Fibroblast of gingiva (primary cell): ENCODE measurements at places on chromosomes 5 and 9.
A peak's percentile ranks its signal among the peaks of the same experiment; 100 is the strongest.

DNA sequence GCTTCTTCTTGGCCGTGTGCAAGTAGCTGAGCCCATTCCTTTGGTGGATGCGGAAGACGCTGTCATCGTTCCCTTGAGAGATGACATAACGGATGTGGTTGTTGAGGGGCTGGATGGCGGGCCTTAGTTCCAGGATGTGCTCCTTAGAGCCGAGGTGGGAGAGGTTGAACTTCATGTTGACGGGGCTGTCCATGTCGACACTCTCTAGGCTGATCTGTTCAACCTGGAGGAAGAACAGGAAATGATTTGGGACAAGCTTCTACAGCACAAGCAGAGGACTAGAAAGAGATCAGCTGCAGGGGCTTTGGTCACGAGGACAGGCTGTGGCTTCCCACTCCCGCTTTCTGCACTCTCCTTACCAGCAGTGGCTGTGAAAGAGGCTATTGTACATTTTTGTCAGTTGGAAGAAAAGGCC is 176.0 kb downstream of the SLC12A2 start:
- DNase-seq, result peak; percentile 44

GRCh38 chr9:27654629-27655285 is 81.5 kb upstream of the C9orf72 start:
- no peak for DNase-seq

DNA sequence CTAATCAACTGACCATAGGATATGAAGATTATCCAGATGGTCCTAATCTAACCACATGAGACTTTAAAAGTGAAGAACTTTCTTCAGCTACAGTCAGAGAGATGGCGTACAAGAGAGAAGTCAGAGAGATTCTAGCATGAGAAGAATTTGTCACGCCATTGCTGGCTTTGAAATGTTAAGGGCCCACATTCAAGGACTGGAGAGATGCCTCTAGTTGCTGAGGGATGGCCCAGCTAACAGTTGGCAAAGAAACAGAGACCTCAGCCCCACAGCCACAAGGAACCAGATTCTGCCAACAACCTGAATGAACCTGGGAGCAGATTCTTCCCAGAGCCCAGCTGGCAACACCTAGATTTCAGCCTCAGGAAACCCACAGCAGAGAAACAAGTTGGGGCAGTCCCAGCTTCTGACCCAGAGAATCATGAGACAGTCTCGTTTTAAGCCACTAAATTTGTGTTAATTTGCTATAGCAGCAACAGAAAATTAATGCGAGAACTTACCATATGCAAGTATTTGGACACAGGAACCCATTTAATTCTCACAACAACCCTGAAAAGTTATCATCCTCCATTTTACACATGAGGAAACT is 132.0 kb downstream of the MLLT3 start:
- no peak for DNase-seq

- DNase-seq, result no peak
Measured at GRCh38 chr5:157165261-157165660, 803 bp downstream of the GARIN3 start.

DNA sequence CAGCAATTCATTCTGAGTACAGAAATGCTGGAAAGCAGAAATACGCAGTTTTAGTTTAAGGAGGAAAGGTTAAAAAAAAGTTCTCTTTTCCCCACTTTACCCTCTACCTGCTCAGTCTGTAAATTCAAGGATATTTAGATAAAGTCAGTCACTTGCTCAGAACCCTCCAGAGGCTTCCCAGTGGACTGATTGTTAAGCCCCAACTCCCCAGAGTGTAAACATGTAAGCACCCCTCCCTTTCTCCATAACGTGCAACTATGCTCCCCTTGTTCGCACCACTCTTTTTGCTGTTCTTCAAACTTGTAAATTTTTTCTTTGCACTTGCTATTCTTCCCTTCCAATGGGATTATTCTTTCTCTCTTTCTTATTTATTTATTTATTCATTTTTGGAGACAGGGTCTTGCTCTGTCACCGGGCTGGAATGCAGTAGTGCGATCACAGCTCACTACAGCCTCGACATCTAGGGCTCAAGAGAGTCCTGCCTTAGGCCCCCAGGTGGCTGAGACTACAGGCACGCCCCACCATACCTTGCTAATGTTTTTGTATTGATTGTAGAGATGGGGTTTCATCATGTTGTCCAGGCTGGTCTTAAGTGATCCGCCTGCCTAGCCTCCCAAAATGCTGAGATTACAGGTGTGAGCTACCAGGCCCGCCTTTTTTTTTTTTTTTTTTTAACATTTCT is 32.5 kb upstream of the ERBIN start:
- DNase-seq, result no peak

- DNase-seq, result peak; percentile 80
Measured at GRCh38 chr5:127517480-127518318, at the start of gene PRRC1. Gene PRRC1 (plus strand): TSS chr5:127517640. CDS start chr5:127523480, 5,840 bp downstream.

DNA sequence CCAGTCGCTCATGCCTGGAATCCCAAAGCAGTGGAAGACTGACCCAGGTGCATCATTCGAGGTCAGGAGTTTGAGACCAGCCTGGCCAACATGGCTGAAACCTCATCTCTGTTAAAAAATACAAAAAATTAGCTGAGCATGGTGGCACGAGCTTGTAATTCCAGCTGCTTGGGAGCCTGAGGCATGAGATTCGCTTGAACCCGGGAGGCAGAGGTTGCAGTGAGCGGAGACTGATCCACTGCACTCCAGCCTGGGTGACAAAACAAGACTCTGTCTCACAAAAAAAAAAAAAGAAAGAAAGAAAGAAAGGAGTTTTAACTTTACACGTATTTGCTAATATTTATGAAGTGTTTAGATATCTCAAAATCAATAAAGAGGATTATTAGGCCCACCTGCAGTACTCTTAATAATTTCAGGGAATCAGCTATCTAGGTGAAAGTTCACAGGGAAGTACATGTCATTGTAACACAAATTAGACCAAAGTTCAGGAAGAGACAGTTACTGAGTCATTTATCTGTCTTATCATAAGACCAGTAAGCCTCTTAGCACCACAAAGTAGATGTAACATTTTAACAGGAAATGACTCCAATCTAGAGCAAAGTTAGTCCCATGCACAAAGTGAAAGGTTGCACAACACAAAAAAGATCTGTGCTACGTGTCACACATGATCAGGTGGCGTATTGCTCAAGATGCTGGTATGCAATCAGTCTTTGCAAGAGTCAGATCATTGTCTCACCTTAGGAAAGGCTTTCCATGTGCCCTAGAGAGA is 34.1 kb upstream of the PLIN2 start:
- peak; percentile 96 for DNase-seq

DNA sequence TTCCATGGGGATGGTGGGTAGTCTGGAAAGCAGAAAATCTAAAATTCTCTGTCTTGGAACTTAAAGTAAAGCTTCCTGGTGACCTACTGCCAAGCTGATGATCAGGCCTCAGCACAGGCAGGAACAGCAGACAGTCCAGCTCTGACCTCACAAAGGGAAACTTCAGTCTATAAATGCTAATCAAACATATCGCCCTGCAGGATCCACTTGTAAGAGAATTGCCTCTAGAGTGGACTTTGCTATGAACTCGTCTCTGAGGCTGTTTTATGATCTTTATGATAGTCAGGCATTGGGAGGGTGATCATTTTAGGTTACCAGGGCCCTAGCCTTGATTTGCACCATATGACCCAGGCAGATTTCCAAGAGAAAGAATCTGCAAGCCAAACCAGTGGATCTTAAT is 67.6 kb upstream of the SELENOP start:
- no peak for DNase-seq

GRCh38 chr5:112480501-112480900 is 61.4 kb upstream of the EPB41L4A start:
- DNase-seq, result no peak

DNA sequence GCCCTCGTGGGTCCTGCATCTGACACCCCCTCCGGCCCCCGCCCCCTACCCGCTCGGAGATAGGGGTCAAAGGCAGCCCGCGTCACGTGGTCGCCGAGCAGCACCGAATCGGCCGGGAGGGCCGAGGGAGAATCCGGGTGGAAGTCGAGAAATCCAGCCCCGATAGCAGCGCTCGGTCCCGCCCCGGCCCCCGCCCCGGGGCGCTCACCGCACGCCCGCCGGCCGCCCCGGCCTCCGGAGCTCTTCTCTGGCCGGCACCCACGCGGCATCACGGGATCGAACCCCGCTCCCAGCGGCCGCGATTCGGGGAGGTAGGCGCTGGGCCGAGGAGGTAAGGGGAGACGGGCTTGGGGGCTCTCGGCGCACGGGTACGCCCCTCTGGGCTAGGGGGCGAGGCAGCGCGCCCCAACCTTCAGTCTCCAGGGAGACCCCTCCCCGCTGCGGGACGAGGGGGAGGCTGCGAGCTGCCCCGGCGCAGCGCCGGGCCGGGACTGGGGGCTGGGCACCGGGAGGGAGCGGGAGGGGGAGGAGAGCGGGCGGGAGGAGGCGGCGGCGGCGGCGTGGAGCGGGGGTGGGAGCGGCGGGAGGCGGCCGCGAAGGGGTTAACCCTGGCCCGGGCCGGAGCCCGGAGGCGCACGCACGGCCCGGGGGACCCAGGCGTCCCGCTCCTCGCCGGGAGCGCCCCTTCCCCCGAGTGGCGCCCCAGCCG is 22.1 kb upstream of the NDST1 start:
- peak; percentile 56 for DNase-seq

- peak; percentile 72 for DNase-seq
Measured at GRCh38 chr5:44774279-44774880, 34.4 kb upstream of the MRPS30 start.

DNA sequence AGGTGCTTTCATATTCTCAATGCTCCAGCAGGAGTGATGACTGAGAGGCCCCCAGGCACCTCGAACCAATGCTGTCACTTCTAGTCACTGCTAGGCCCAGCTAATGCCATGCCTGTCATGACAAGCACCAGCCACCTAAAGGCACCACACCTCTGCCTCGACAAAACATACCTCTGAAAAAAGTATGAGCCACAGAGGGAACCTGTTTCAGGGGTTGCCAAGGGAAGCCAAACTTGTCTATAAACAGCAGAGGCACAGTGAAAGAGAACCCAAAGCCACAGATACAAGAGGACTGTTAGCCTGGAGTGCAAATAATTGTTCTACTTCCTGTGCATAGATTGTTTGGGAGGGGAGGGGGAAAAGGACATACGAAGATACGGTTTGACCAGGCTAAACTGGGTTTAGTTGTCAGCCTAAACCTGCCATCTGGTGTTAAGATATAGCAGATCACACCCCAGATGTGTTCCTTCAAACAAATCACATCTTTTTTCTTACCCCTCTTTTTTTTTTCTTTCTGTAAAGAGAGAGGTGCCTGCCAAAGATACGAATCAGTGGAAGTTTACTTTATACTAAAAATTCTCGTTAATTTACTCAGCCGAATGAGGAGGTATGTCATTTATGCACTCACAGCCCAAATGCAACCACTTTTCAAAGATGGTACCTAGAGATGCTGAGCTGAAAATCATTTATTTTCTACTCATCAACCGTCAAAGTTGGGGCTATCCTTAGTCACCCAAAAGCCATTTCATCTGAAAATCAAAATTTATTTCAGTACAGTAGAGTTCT is 45.7 kb downstream of the BNC2 start:
- no peak for DNase-seq

DNA sequence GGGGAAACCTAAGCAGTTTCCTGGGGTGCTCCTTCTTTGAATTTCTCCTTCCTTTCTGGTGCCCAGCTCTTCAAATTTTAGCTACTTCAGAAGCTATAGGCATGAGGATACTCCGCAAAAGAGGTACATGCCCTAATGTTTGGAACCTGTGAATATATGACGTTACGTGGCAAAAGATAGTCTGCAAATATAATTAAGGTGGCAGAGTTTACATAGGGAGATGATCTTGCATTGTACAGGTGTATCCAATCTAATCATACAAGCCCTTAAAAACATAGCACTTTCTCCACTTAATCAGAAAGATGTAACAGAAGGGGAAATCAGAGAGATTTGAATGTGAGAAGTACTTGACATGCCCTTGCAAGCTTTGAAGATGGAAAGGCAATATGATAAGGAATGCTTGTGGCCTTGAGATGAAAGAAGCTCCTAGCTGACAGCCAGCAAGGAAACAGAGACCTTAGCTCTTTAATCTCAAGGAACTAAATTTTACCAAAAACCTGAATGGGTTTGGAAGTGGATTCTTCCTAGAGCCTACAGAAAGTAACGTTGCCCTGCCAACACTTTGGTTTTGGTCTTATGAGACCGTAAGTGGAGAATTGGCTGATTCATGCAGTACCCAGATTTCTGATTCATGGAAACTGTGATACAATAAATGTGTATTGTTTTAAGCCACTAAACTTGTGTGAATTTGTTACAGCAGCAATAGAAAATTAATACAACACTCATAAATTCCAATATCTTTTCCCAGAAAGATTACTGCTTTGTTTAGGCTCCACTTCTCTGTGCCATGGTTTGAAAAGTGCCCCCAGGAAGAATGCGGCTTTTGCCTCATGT is 268.4 kb downstream of the FAM170A start:
- DNase-seq, result peak; percentile 57

- DNase-seq, result no peak
Measured at GRCh38 chr5:96236831-96237230, 196.2 kb downstream of the PCSK1 start.

DNA sequence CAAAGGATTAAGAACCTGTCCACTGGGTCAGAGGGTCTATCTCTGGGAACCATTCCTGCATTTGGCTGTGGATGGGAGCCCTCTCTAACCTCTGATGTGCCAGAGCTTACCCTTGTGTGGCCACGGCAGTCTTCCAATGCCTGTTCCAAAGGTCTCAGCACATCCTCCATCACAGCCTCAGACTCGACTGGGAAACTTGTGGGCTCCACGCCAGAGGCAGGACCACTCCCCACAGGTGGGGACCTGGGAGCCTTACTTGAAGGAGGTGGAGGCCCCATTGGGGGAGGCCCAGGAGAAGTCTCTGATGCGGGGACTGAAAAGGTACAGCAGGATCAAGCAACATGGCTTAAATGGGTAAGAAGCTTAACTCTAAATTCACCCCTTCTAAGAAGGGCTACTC is 4.4 kb downstream of the EIF4EBP3 start:
- no peak for DNase-seq

DNA sequence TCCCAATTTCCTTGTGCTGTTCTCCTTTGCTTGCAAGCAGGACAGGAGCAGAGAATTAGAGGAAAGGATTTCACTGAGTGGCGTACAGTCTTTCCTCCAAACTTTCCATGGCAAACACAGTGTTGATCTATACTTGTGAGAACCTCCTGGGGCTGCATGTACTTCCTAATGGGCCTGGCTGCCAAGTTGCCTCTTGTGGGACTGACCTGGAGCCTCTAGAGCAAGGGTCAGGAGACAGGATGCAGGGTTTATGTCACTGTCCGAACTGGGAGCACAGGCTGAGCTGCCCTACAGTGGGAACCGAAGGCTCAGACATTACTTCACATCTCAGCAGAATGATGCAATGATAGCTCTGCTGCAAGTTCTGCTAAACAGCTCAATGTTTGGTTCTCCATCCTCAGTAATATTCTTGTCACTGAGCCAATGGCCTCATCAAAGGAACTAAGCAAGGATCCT is 102.3 kb downstream of the ENC1 start:
- DNase-seq, result peak; percentile 96

GRCh38 chr5:173025651-173026050 is 30.5 kb upstream of the CREBRF start:
- DNase-seq, result no peak

- peak; percentile 61 for DNase-seq
Measured at GRCh38 chr9:131382850-131383729, 10.8 kb upstream of the PRRC2B start.
